ENCODE measurements at places on chromosomes 4 and X.

- no peak for DNase-seq
Measured at GRCh38 chr4:154329939-154330338, 161.7 kb downstream of the DCHS2 start.

GRCh38 chr4:157204634-157205244, 15.8 kb upstream of the GRIA2 start:
- peak; percentile 33 for DNase-seq

DNA sequence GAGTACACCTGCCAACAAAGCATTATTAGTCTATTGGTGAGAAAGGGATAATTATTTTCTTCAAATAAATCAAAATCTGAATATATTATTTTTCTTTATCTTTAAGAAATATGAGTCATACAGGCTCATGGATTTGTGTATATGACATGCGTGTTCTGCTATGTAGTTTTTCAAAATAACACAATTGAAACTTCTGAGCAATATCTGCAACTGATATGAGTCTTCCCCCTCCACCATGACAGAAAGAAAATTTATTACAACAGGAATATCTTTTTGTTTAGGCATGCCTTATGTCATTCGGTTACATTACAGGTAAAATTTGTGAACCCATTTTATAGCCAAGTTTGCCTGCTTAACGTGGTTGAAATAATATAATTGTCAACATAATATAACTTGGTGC, 32.0 kb downstream of the TMPRSS11A start:
- DNase-seq: no peak

DNA sequence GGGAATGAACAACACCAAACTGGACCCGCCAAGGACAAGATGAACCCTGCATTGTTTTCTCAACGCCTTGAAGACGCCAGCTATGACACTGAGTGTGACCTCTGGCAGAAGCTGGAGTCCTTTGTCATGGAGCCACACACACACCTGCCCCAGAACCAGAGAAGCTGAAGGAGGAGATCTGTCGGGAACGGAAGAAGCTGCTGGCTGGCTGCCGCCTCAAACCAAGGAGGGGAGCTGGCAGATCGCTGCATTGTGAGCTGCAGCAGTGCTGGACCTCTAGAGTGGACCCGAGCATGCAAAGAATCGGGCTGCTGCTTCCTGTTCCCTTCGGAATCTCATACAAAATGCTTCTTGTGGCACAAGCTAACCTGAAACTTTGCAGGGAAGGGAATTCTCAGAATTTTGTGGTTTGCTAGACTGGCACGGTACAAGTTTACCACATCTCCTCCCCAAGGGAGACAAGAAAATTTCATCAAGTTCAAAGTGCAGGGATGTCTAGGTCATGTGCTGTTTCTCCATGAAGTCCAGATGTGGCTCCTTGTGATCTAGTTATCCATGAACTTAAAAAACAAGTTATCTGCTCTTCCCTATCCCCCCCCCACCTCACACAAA, 23.4 kb upstream of the GLRB start:
- no peak for DNase-seq

GRCh38 chrX:11588097-11588496, 77.6 kb downstream of the ARHGAP6 start:
- DNase-seq: no peak

DNA sequence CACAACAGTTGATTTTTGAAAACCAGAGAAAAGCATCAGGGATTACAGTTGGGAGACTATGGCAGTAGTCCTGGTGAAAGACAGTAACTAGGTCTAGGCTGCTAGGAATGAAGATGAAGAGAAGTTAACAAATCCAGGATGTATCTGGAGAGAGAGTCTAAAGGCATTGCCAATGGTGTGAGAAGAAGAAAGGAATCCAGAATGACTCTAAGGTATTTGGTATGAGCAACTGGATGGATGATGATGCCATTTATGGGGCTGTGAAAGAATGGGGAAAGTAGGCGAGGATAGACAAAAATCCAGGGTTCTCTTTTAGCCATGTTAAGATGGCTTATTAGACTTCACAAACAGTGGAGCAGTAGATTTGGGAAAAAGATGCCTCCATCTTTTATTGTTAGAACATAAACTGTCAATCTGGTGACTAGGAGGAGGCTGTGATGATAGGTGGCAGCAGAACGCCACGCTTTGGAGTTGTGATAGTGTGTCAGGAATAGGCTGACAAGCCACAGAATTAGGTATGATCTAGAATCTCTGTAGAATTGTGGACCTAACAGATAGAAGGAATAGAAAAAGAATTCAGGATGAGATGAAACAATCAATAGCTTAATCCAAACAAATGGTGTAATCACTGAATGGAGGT, 27.3 kb upstream of the JADE1 start:
- peak; percentile 40 for DNase-seq

DNA sequence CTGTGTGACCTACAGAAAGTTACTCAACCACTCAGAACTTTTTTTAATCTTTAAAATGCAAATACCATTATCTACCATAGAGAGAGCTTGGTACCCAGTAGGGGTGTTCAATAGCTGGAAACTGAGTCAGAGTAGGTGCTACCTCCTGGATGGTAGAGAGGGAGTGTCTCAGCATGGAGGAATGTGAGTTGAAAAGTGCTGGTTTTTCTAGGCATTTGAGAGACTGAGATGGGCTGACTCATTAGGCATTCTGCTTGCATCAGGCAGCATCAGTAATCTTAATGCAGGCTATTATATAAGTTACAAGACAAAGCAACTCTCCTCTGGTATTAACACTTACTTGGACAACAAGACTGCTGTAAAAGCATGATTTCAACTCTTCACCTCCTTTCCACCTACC, 70.9 kb upstream of the ARHGEF9 start:
- no peak for DNase-seq

DNA sequence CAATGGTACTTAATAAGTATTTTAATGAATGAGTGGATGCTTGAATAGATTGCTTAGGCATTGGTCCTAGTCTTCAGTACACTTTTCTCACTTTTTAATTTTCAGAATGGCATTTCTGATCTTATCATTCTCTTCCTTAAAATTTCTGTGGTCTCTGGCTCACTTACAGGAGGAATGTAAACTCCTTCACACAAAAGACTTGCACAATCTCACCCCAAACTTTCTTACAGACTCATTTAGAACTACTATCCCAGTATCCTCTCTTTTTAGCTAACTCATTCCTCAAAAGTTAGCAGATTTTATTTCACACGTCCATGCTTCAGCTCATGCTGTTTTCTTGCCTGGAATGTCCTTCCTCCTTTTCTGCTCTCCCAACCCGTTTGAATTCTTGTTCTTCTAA, 350.1 kb downstream of the GRXCR1 start:
- DNase-seq: no peak

All from GM20000 (cell line).